ENCODE measurements at places on chromosomes 3 and 15.

DNA sequence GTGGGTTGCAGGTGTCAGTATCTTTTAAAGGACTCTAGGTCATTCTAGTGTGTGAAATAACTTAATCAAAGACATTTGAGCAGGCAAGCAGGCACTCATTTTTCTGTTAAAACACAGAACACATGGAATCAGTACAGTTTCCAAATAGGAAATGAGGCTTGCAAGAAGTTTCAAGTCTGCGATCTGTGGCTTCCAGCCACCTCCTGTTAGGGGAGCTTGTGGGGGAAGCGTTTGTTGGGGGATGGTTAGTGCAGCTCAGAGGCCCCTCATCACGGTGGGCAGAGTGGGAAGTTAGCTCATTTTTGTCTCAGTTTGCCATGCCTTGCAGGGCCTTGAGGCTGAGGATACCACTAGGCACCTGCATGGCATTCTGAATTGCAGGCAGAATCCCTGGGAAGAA is 59.9 kb downstream of the SLC6A11 start:
- DNase-seq, result no peak

GRCh38 chr15:65423976-65424679 is 1.4 kb upstream of the IGDCC4 start:
- DNase-seq, result no peak

GRCh38 chr3:64342940-64343688 is 117.8 kb upstream of the PRICKLE2 start:
- DNase-seq, result peak; percentile 97

GRCh38 chr3:37447732-37448131 is 273.4 kb upstream of the LRRFIP2 start:
- DNase-seq, result no peak

Data from foreskin melanocyte (primary cell).